Astrocyte (in vitro differentiated cells and primary cell): ENCODE measurements at places on chromosomes 3 and 15. TPM values are rescaled to one million over a fixed set of nuclear protein-coding genes. Genes with fewer than 3 reads are reported as not detected.

DNA sequence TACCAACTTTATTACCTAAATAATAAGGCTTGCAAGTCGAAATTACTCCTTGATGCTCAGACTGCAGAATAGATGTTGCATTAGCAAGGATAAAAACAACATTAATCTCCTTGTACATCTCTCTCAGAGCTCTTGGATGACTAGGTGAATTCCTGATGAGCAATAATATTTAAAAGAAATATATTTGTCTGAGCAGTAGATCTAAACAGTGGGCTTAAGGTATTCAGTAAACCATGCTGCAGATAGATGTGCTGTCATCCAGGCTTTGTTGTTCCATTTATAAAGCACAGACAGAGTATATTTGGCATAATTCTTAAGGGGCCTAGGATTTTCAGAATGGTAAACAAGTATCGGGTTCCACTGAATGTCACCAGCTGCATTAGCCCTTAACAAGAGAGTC is 257.1 kb downstream of the TUSC7 start:
- no peak overlapping the region for H3K27ac ChIP-seq
- DNase-seq, result no peak
- no peaks in the 10 kb centered on the region for H3K27me3 ChIP-seq
- H3K36me3 ChIP-seq, result no peaks in the 10 kb centered on the region
- no peak overlapping the region for H3K4me3 ChIP-seq
- no peaks in the 10 kb centered on the region for H3K4me1 ChIP-seq

DNA sequence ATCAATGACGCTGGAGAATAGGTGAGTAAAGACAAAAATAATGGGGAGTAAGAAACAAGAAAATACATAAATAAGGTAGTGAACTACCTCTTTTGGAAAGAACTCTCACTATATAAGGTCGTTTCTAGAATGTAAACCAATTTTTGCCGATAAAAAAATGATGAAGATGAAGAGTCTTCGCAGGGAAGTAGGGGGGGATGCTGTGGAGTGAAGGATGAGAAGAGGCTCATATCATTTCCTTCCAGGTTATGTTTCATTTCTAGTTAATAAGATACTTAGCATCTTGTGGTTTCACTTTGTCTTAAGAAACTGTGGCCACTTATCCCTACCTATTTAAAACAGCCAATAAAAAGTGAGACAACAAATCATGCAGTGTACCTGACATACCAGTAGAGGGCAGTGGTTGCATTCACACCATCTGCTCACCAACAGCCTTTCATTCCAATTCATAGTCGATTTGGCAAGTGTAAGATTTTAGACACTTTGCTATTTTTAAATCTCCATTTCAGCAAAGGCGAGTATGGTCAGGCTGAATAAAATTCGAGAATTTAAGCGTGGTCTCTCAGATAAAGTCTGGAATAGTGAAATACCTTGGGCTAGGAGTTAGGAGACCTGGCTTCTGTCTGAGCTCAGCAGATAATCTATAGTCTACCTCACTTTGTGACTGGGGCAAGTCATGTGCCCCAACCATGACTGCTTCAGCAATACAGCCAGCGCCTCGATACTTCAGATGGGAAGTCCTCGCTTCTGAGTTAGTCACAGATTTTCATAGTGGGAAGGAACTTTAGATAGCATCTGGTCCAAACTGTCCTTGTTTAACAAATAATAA is 28.9 kb upstream of the ICE2 start:
- no peaks in the 10 kb centered on the region for H3K27me3 ChIP-seq
- no peaks in the 10 kb centered on the region for H3K36me3 ChIP-seq
- H3K27ac ChIP-seq, result no peak overlapping the region
- no peak overlapping the region for H3K4me3 ChIP-seq
- DNase-seq, result peak; percentile 45
- H3K4me1 ChIP-seq, result no peaks in the 10 kb centered on the region

GRCh38 chr3:192883512-192883911 is 34.1 kb downstream of the MB21D2 start:
- H3K27me3 ChIP-seq, result no peaks in the 10 kb centered on the region
- no peak overlapping the region for H3K4me3 ChIP-seq
- peak overlapping the region; percentile 60 for H3K27ac ChIP-seq
- peaks cover 72% of the 10 kb centered on the region for H3K4me1 ChIP-seq
- peak; percentile 57 for DNase-seq

Gene DPPA2
- total RNA-seq, result 0.48 and 0.89 TPM in 2 replicates

Gene LRRK1
- total RNA-seq, result 0.41 and 0.65 TPM in 2 replicates

Gene SLC12A1
- not detected in 2 replicates for total RNA-seq

DNA sequence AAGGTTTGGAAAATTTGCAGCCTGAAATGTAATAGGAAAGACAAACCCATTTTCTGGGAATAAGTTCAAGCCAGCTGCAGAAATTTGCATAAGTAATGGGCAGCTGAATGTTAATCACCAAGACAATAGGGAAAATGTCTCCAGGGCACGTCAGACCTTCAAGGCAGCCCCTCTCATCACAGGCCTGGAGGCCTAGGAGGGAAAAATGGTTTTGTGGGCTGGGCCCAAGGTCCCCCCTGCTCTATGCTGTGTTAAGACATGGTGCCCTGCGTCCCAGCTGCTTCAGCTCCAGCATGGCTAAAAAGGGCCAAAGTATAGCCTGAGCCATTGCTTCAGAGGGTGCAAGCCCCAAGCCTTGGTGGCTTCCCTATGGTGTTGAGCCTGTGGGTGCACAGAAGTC is 164.7 kb upstream of the TSPAN3 start:
- DNase-seq, result no peak
- no peaks in the 10 kb centered on the region for H3K27me3 ChIP-seq
- H3K27ac ChIP-seq, result no peak overlapping the region
- H3K4me1 ChIP-seq, result no peaks in the 10 kb centered on the region

DNA sequence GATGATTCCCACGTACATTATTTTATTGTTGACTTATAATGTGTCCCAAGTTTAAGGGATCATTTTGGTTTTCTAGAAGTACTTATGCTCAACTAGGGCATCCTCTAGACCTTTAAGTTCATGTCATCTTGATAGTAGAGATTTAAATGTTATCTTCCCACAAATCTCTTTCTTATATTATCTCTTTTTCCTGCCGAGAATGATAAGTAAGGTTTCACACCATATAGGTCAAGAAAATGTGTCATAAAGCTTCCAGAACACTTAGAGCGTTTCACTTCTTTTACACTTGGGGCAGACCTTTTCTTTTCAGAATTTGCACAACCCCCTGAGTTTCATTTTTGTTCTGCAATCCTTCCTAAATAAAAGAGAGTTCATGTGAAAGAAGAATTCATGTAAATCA is 142.0 kb upstream of the CBLB start:
- H3K4me1 ChIP-seq, result peaks cover 7% of the 10 kb centered on the region
- H3K36me3 ChIP-seq, result no peaks in the 10 kb centered on the region
- no peak for DNase-seq
- H3K27me3 ChIP-seq, result no peaks in the 10 kb centered on the region
- H3K27ac ChIP-seq, result no peak overlapping the region
